Activated CD8-positive, alpha-beta memory T cell treated with anti-CD3 and anti-CD28 coated beads, Interleukin-2, amount 50 U/mL, for 4 hours (primary cell): ENCODE measurements at places on chromosomes 2 and 18.

DNA sequence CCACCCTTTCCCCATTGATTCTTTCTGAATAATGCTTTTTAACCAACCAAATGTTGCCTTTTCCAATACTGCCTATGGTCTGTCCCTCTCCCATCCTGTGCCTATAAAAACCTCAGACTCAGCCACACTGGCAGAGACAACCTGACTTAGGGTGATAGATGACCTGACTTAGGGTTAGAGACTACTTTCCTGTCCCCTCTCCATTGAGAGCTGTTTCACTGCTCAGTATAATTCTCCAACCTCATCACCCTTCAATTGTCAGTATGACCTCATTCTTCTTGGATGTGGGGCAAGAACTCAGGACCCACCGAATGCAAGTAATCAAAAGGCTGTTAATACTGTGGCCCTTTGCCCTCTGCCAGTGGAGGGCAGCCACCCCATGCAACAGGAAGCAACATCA, 182.3 kb upstream of the STK17B start:
- no peak for DNase-seq

GRCh38 chr2:47299555-47299954, 103.4 kb upstream of the MSH2 start:
- DNase-seq, result no peak

GRCh38 chr2:234534515-234534914, 37.6 kb upstream of the ARL4C start:
- DNase-seq, result no peak

DNA sequence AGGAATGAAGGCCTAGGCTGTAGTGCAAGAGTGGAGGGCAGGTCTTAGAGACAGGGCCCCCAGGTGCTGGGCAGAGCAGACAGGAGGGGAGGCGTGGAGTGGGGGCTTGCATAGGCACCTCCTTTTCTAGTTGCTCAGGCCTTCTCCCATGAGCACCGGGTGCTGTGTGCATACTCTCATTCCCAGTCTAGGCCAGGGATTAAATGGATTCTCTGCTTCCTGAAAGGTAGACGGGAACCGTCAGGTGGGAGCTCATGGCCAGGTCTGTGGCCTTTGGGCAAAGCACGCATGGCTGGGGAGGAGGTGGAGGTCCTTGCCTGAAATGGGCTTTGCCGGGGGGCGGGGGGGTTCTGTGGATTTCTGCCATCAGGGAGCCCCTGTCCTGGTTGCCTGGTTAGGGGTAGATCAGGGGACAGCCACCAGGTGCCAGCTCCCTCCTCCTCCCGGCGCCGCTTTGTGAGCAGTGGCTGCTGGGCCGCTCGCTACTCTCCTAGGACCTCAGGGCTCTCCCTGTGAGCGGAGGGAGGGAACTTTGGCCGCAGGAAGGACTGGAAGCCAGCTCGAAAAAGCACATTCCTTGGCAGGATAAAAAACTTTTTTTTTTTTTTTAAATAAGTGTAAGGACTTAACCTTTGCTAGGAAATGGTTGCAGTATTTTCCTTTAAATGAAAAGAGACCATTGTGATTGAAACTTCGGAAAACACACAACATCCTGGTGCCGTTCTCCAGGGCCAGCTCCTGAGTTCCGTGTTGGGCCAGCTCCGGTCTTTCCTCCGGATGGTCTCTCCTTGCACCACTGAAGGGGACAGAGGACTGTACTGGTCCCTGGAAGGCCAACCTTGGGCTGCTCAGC, 82.8 kb upstream of the HAAO start:
- DNase-seq, result no peak

GRCh38 chr2:102485147-102485785, 12.2 kb downstream of the SLC9A4 start:
- no peak for DNase-seq

DNA sequence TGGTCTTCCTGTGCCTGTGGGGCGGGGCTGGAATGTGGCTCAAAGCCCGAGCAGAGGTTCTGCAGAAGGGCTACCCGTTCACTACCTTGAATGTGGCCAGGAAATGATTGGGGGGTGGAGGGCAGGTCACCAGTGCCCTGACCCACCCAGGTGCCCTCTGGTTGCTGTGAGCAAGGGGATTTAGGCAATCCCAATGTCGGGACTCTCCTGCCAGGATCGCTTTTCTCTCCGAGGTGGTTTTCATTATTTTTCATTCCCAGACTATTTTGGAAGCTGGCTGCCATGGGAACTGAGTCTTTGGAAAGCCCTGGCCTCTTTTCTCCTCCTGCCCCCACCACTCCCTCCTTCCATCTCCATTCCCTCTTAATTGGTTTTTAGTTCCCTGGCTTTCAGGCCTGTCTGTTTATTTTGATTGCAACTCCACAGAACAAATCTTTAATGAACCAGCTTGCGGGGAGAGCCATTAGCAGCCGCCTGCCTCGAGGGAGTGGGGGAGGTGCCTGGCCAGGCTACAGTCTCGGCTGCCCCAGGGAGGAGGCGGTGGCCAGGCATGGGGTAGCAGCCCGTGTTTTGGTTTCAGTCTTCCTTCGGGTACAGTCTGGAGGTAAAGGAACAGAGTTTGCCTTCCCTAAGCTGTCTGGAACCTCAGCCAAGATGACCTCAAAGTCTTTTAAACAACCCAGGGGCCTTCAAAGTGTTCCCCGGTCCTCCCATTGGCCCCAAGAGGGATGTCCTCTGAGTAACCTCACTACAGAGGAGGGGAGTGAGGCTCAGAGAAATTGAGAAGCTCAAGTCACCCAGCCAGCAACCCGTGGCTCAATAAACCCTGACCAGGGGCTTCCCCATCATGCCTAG, 114.4 kb upstream of the HAAO start:
- DNase-seq, result no peak

GRCh38 chr2:129478902-129479517, 500.5 kb upstream of the RAB6C start:
- DNase-seq, result no peak

DNA sequence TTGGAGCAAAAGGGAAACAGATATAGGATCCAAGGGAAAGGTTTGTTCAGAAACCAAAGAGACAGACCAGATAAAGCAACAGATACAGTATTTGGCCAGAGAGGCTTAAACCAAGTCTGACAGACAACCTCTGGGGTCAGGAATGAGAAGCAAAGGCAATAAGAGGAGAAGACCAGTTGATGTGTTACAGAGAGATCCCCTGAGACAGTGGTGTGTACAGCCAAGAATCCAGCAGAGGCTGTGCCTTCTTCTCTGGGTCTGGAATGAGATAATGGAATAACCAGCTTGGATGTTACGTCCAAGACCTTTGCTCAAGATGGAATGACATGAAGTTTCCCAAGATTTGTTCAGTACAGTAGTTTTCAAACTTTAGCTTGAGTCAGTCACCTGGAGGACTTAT, 61.1 kb downstream of the MDH1 start:
- no peak for DNase-seq

DNA sequence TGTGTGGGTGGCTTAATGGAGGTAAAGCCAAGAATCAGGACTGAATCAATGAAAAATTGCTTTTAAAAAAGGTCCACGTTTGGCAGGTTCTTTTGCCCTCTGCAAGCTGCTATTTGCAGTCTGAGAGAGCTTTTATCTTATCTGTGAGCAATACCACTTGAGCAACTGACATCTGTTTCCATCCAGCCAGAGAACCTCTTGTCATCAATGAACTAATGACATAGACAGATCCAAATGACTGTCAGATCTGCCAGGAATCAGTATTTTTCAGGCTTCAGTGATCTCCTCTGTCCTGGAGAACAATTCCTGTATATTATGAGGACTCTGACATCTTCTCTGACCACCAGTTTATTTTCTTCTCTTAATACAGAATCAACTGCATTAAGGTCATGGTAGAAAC, 608.1 kb downstream of the LRP1B start:
- no peak for DNase-seq

DNA sequence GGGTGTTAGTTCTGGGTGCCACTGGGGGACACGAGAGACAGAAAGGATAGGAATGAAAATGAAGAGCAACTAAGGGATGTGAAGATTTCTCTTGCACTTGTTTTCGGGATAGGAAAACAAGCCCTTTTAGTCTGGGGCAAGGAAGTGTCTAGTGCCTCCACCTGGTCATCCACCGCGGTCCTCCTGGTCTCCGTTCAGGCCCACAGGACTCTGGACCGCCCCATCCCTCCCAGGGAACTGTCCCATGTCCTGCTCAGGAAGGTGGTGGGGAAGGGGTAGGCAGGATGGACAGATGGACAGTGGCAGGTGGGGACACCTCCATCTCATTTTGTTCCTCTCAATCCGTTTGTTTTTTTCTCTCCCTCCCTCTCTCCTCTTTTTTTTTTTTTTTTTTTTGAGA, 45.9 kb downstream of the AGAP1 start:
- DNase-seq, result no peak

DNA sequence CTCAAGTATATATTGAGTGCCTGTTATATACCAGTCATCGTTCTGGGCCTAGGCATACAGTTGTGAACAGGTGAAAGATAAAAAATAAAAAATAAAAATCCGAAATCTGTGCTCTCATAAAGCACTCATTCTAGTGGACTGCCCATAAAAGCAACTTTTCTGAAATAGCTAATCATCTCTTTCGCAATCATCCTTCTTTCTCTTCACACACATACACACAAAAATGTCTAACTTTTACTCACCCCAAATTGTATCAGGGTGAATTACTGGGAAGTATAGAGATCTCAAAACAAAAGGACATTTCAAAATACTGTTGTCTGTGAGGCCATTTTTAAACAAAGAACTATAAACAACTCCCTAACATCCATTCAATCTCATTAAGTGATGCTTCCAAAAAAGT, 29.6 kb upstream of the ORC2 start:
- no peak for DNase-seq

GRCh38 chr18:51168026-51168742, 29.3 kb downstream of the MEX3C start:
- DNase-seq, result no peak

- DNase-seq, result no peak
Observed at GRCh38 chr2:196448407-196449079, 191.0 kb upstream of the CCDC150 start.

- no peak for DNase-seq
Observed at GRCh38 chr2:100182494-100183361, 40.3 kb upstream of the AFF3 start.

- DNase-seq, result no peak
Observed at GRCh38 chr2:192749611-192750200, 555.0 kb upstream of the TMEFF2 start.

- no peak for DNase-seq
Observed at GRCh38 chr2:88764850-88765153, 73.3 kb downstream of the RPIA start.

- no peak for DNase-seq
Observed at GRCh38 chr2:178363252-178363651, 87.7 kb downstream of the PRKRA start.

DNA sequence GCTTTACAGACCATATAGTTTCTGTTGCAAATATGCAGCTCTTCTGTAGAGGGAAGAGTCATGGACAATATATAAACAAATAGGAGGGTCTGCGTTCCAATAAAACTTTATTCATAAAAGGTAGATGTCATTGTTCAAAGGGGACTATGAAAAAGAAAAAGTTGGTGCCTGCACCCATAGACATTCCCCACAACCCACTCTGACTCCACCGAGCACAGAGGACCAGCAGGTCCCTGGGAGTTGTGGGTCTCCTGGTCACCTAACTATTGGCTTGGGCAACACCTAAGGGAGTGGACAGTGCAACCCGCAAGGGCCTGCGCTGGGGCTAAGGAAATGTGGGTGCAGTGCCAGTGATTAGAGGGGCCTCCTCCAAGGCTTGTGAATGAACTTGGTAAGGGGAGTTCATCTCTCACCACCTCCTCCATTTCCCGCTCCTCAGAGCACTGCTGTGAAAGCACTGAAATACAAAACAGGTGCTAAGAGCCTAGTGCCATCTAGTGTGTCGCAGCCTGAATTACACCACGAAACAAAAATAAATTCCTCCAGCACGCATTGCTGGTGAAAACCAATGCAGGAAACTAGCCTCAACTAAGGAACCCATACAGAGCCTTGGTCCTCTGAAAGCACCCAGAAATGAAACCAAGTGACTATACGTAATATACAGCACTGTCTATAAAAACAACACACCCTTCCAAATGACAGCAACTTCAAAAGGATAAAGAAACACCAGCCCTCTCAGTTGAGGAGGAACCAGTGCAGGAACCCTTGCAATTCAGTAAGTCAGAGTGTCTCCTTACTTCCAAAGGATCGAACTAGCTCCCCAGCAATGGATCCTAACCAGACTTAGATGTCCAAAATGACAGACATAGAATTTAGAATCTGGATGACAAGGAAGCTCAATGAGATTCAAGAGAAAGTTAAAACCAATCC, 166.6 kb downstream of the RNF144A start:
- no peak for DNase-seq

DNA sequence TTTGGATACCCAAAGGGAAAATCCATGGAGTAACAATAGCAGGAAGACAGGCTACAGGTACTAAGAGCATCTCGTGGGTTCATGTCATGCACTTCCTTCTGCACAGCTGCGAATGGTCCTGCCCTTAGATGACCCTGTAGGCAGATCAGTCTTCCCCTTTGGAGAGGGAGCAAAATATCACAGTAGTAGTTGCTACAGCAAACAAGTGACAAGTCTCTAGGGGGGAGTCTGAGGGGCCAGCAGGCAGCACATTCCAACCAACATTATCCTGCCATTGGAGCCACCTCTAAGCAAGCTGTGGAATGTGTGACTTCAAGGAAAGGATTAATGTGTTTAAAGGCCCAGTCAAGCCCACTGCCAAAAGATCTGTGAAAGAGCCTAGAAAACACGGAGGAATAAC, 273.2 kb upstream of the PARD3B start:
- DNase-seq, result no peak

GRCh38 chr2:161423421-161424393, 7.6 kb downstream of the TBR1 start:
- no peak for DNase-seq

GRCh38 chr2:144941743-144942488, 422.0 kb upstream of the ZEB2 start:
- no peak for DNase-seq

- no peak for DNase-seq
Observed at GRCh38 chr2:1664076-1664605, 80.2 kb downstream of the PXDN start.

DNA sequence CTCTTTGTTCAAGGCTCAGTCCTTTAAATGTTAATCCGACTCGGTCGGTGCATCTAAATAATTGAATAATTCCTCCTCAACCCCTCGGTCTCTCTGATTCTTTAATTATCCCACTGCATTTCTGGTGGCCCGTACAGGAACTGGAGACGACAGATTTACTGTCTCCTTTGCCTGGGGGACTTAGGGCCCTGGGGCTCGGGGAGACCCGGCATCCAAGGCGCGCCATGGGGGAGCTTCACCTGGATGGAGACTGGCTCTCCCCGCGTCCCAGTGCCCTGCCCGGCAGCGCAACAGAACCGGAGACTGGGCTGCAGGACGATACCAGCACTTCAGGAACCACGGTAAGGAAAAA, 47.7 kb upstream of the SELENOI start:
- DNase-seq, result no peak
